ENCODE measurements at places on chromosomes 7 and 10. TPM values are rescaled to one million over a fixed set of nuclear protein-coding genes. Genes with fewer than 3 reads are reported as not detected.

- DNase-seq, result no peak
These were observed 94.0 kb downstream of the SORBS1 start for GRCh38 chr10:95467162-95467599.

- DNase-seq, result no peak
These were observed 200.9 kb downstream of the TEX36 start for GRCh38 chr10:125482108-125482507.

The OPALIN gene
- total RNA-seq, result not detected

GRCh38 chr10:116099023-116099420 lies 174.0 kb downstream of the GFRA1 start:
- DNase-seq, result no peak

The KLHDC10 gene
- total RNA-seq, result 21.0 TPM

- DNase-seq, result no peak
These were observed 186.7 kb downstream of the TPK1 start for GRCh38 chr7:144649120-144649519.

DNA sequence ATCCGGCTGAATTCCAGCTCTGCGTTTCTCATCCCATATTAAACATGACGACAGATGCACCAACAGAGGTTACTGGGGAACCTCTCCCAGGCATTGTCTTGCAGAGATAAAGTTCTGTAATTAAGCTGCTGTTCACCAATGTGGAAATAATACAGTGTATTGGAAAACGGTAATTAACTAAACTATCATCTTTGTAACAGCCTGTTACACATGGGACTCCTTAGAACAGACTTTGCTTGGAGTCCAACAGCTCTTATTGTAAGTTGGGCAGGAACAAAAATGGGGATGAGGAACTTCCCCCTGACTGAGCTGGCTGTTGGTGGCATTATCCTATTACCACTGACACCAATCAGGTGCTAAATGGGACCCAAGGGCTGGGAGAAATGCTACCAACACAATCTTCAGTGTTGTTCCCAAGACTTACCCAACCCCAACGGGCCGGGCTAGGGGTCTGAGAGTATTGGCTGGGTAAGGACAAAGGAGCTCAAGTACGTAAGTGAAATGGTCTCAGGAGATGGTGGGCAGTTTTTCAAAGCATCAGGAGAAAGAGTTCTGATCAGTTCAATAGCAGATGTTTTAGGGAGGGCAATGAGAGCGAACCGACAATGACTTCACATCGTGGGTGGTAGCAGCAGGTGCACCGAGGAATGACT lies 759.4 kb downstream of the GRID1 start:
- DNase-seq, result no peak

DNA sequence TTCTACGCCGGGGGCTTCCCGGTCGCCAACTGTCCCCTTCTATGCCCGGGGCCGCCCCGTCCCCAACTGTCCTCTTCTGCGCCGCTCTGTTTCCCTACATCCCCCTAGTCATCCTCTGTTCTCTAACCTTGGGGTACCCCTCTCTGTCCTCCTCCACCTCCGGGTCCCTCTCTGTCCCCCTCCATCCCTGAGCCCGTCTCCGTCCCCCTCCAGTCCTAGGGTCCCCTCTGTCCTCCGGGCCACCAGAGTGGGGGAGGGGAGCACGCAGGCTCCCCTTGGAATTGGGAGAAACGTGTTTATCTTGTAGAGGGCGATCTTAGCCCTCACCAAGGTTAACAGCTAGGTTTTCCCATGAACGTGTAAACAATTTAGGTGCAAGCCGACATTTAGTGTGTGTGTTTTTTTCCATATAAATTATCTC lies 852 bp upstream of the KLF6 start:
- DNase-seq, result no peak

GRCh38 chr7:109915670-109916069 lies 1175.3 kb upstream of the LRRN3 start:
- DNase-seq, result no peak

- no peak for DNase-seq
These were observed 125.1 kb upstream of the ZNF32 start for GRCh38 chr10:43773736-43774135.

GRCh38 chr7:149459540-149460452 lies 1.1 kb downstream of the ZNF777 start:
- peak; percentile 32 for DNase-seq

The GUSB gene
- 33.6 TPM for total RNA-seq

DNA sequence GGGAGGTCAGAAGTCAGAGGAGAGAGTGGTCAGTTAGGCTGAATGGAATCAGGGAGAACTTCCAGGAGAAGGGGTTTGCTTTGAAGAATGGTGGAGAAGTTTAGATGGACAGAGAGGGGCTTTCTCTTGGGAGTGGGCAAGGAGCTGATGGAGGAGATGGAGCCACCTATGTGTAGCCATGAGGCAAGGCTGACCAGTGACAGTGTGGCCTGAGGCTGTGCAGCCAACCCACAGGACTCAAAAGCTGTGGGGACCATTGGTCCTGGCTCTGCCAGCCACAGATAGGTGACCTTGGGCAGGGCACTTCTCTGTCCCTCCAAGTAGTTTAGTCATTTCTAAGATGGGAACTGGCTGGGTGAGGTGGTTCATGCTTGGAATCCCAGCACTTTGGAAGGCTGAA lies 18.7 kb downstream of the NEURL1 start:
- no peak for DNase-seq

The C7orf57 gene
- not detected for total RNA-seq

- no peak for DNase-seq
These were observed 15.8 kb downstream of the MACC1 start for GRCh38 chr7:20201380-20201779.

DNA sequence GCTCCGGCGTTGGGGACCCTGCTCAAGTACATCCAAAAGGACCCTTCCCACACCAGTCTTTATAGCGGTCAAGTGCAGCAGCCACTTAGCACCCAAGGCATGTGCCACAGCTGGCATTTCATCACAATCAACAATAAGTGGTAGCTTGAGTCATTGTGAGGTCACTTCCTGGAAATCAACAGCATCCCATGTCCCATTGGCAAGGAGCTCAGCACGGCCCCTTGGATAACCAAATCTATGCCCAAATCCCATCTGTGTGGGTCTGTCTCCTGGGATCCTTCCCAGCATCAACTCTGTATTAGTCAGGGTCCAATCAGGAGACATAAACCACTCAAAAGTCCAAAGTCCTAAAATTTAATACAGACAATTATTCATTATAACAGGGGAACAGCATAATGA lies 27.1 kb downstream of the MDH2 start:
- no peak for DNase-seq

The ERVW-1 gene
- total RNA-seq, result not detected

DNA sequence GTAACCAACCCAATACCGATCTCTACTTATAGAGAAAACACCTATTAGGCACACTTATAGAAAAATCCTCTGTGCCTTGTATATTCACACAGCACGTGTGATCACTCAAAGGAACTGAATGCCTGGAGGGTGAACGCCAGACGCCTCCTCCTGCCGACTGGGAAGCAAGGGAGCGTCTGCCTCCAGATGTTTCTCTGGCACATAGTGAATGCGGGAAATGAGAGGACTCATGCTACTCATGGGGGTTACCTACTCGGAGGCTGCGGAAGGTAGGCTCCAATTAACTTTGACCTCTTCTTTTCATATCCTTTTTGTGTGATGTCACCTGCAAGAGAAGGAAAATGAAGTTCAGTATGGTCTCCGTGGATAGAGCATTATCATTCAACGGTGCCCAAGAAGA lies 203.3 kb downstream of the DIP2C start:
- no peak for DNase-seq

DNA sequence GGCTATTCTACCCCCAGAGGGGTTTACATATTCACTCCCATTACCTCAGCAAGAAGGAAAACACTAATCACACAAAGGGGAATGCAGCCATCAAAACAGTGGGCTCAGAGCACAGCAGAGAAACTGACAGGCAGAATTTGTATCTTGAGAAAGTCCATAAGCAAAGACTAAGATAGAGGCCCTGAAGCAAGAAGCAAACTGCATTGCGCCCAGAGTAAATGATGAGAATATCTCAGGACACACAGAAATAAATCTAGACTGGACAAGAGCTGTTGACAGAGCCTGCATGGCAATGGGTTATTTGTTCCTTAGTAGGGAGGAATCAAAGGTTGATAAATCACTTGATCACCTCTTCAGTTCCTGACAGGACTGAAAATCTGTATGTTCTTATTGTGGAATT lies 440.7 kb upstream of the CELF2 start:
- DNase-seq, result no peak

- no peak for DNase-seq
These were observed 239.7 kb upstream of the MYO3A start for GRCh38 chr10:25694206-25694933.

The CNNM1 gene
- 0.02 TPM for total RNA-seq

The ACSL5 gene
- 53.5 TPM for total RNA-seq

GRCh38 chr7:76316984-76317781 lies 14.7 kb downstream of the HSPB1 start:
- DNase-seq, result no peak

The OLAH gene
- not detected for total RNA-seq

GRCh38 chr7:512541-513311 lies 6.9 kb downstream of the PDGFA start:
- DNase-seq, result no peak

The ZNF12 gene
- 35.6 TPM for total RNA-seq

- DNase-seq, result no peak
These were observed 25.6 kb downstream of the PUS7 start for GRCh38 chr7:105496521-105496920.

- no peak for DNase-seq
These were observed 1.3 kb downstream of the SP8 start for GRCh38 chr7:20785157-20786048.

GRCh38 chr7:139909379-139910050 lies 80.5 kb downstream of the TBXAS1 start:
- no peak for DNase-seq

- DNase-seq, result no peak
These were observed 5.6 kb downstream of the CALML3 start for GRCh38 chr10:5530412-5530806.

The CYP2C8 gene
- total RNA-seq, result 1.0 TPM

DNA sequence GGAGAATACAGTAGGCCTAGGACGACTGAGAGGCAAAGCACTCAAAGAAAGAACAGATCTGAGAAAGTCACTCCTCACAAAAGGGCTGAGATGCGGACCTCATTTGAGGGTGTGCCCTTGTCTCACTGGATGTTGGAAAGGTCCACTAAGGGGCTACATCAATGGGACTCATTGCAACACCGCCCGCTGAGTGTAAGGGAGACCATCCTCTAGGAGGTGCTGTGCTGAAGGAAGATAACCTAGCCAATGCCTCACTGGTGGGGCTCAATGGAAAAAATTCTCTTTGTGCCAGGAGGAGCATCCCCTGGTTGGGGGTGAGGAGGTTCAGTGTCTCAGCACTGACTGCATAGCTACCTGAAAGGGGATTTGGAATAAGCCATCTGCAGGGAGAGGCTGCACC lies 758.7 kb upstream of the CELF2 start:
- DNase-seq, result no peak

DNA sequence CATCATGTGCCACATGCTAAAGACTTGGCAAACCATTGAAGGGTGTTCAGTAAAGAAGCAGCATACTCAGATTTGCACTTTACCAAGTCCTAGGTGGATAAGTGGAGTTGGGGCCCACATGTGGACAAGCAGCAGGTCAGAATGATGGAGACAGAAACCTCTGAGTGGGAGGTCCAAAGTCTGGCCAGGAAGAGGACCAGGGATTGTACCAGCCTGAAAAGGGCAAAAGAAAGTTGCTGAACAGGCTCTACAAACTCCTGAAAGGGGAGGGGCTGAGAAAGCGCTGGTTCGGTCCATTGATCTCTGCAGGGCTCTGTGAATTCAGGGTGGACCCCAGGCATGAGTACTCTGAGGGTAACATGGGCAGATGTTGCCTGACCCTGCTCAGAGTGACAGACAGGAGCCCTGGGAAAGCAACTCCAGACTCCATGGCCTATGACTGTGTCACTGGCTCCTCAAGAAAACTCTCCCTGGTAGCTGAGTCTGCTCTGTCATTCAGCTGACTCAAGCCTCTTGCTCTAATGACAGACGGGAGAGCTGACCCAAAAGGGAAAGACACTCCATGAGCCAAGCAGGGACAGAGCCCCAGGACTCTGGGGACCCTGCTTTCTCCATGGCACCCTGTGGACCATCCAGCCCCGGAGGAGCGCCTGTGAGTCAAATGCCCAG lies 68.5 kb downstream of the TBXAS1 start:
- DNase-seq, result no peak

DNA sequence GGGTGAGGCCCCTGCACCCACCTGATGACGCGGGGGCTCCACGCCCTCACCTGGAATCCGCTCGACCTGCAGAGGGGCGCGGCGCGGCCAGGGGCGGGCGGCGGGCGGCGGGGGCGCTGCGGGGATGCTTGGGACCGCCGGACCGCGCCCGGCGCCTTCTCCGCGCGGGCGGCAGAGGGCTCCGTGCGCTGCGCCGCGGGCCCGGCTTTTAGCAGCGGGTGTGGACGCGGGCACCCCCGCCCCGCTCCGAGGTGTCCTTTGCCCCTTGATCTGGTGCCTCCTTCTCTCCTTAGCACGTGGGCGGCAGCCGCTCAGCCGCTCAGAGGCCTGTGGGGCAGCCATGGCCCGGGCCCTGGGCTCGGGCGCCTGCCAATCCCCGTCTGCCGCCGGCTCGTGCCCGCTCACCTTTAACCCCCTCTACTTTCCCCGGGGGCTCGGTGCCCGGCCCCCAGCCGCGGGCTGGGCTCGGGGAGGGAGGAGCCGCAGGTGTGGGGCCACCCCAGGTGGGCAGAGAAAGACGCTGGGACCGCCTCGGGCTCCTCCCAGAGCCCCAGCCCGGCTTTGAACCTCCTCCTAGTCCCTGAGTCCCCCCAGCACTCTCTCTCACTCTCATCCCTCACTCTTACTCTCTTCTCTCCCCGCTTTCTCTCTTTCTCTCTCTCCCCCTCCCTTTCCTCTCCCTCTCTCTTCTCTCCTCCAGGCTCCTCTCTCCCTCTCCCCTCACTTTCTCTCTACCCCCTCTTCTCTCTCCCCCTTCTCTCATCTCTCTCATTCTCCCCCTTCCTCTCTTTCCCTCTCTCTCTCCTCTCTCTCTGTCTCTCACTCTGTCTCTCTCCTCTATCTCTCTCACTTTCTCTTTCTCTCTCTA lies 19.7 kb upstream of the VPS37D start:
- no peak for DNase-seq

- no peak for DNase-seq
These were observed 11.6 kb downstream of the ABLIM1 start for GRCh38 chr10:114646426-114646825.

DNA sequence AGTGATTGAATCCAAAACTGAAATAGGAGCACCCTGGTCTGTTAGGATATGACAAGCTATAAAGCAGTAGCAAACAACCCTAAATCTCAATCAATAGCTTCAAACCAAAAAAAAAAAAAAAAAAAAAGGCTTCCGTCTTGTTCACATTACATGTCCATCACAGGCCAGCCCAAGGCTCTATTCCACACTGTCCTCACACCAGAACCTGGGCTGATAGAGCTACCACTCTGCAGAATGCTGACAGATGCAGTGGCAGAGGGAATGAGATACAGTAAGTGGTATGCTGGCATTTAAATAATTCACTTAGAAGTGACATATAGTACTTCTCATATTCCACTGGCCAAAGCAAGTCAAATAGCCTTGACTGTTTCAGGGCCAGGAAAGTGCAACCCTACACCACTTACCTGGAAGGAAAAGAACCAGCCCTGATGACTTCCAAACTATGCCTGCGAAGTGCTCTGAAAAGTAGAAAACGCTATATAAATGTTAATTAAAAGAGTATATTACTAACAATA lies 5.8 kb downstream of the CDCA7L start:
- no peak for DNase-seq

The OR6V1 gene
- total RNA-seq, result not detected
